ENCODE measurements at places on chromosomes 6 and 20. TPM values are rescaled to one million over a fixed set of nuclear protein-coding genes. Genes with fewer than 3 reads are reported as not detected.

The BMP6 gene
- total RNA-seq, result under 0.01 TPM

- DNase-seq, result no peak
These were observed 76.8 kb upstream of the CD93 start for GRCh38 chr20:23162887-23163286.

DNA sequence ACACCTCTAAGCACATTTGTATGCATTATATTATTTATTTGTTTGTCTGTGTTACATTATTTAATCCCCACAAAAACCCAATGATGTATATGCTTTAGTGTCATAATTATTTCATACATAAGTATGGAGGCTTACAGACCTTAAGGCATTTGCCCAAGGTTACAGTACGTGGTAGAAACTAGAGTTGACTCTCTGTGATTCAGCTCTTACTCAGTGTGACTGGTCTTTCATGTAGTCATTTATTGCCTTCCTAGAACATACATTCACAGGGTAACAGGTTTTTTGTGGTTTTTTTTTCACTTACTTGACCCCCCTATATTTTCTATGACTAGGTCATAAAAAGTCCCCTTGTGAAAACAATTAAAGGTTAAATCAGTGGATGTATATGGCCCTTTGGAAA is 566.8 kb downstream of the TFAP2A start:
- DNase-seq, result no peak

The EIF2S2 gene
- total RNA-seq, result 115 TPM

The RGS17 gene
- 1.3 TPM for total RNA-seq

- peak; percentile 4 for DNase-seq
These were observed 31.9 kb upstream of the FAM83D start for GRCh38 chr20:38894091-38894847.

DNA sequence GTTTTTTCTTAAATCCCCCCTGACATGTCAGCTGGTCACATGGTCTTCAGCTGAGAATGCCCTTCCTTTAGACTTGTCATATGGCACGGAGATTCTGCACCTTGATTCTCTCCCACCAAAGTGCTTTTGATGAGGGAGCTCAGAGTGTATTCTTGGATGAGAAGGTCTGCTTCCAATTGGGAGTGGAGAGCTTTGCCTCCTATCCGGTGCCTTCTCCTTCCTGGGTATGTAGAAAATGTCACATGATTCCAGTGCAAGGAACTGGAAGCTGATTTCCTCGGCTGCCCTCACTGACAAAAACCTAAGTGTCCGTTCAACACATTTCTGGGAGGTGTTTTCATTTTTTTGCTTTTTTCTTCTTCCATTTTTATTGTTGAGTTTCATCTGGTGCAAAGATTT is 197.2 kb downstream of the TFAP2C start:
- no peak for DNase-seq

The LRFN2 gene
- not detected for total RNA-seq

GRCh38 chr6:135481783-135482369 is 15.7 kb downstream of the AHI1 start:
- peak; percentile 21 for DNase-seq

- DNase-seq, result no peak
These were observed 97.5 kb upstream of the CDYL start for GRCh38 chr6:4678506-4679300.

DNA sequence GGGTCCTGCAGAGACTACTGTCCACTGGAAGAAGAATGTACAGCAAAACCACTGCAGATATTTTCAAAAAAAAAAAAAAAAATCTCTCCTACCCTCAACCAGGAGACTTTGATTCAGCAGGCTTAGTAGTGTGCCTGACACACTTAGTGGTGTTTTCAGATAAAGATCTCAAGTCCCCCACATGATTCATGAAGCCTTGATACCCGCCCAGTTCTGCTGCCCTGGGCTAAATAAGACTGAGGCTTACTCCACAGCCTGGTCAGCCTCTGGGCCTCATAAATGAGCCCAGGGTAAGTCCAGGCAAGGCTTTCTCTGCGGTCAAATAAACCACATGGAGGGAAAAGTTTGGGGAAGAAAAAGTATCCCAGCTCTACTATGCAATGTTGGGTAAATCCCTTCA is 222.1 kb upstream of the ARID1B start:
- DNase-seq, result no peak

GRCh38 chr6:16521528-16521927 is 239.7 kb downstream of the ATXN1 start:
- DNase-seq, result no peak

- DNase-seq, result no peak
These were observed 42.9 kb upstream of the SPACA1 start for GRCh38 chr6:88004707-88005106.

- no peak for DNase-seq
These were observed 16.8 kb upstream of the BCLAF1 start for GRCh38 chr6:136306466-136306865.

DNA sequence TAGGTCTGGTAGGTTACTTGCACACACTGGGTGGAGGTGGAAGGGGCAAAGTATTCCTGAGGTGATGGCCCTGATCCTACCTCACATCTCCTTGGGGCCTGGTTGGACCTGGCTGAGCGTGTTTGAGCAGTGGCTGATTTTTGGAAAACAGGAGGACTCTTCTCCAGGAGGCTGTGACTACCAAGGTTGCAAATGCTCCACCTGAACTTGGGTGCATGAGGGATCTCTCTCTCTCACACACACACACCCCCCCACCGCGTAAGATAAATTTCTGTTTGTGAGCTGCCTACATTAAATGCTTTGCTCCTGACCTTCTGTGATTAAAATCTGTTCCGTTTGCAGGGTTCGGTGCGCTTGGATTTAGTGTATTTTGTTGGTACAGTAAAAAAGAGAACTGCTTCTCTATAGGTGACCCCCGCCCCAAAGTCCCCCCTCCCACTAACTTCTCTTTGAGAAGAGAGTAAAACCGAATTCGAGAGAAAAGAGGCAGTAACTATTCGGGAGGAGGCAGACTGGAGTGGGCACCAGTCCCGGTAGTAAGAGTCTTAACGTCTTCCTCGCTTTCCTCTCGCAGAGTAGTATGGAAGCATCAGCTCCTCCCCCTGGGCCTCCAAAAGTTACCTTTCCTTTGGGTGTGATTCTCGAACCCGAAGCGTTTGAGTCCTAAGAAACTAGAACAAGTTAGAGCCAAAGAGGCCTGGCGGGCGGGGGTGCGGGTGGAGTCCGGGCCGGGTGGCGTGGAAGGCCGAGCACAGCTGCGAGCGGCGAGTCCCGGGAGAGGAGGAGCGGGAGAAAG is 585 bp upstream of the DSE start:
- DNase-seq, result peak; percentile 8

The OOEP gene
- total RNA-seq, result under 0.01 TPM

GRCh38 chr6:44105146-44105545 is 22.1 kb downstream of the MRPL14 start:
- no peak for DNase-seq

The TFAP2A gene
- 2.6 TPM for total RNA-seq

DNA sequence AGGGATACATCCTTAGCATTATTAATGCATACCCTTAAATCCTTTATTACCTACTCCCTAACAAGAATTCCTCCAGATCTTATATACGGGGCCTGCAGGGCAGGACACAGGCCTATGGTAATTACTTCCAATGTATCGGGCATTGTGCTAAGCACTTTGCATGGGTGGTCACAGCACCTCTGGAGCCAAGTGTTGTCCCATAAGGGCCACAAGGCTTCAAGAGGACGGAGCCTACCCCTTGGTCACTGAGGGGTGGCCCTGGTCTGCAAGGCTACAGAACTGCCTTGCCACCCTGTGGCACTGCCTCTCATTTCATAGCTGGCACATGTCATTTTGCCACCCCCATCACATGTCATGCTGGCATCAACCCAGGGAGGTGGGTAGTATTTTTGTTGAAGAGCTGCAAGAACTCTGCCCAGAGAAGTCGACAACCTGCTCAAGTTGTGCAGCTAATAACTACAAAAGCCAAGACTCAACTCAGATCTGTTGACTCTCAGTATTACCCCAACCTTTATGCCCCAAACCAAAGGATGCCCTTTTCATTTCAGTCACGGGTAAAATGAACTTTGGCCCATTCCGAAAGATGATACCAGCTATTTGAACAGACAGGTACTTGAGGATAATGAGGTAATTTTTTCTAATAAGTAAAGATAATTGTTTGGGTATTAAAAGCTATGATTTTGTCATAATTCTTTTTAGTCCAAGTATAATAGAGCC is 144.1 kb upstream of the AKAP12 start:
- no peak for DNase-seq

GRCh38 chr6:91240878-91241603 is 654.2 kb upstream of the MAP3K7 start:
- no peak for DNase-seq

DNA sequence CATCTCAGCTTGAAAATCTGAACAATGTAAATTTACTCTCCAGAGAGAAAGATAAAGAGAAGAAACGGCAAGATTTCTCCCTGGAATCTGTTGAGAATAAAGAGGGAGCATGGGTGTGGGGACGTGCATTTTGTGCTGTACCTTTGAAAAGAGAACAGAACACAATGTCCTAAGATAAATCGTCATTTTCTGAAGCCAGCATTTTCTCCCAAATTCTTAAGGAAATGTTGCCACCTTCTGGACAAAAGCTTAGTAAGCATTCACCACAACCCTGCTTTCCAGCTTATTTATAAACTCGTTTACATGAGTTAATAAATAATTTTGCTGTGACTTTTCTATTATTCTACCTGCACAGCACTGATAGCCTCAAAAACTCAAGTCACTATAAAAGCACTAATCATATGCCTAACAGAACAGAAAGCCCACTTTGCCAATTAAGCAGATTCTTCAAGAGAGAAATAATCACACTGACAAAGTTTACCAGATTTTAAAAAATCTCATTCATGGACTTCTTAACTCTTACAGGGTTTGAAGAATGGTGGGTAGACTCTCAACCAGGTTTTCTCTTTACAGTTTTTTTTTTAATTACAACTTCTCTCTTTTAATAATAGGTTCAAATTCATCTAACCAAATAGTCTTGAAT is 155.8 kb downstream of the MBOAT1 start:
- peak; percentile 66 for DNase-seq

DNA sequence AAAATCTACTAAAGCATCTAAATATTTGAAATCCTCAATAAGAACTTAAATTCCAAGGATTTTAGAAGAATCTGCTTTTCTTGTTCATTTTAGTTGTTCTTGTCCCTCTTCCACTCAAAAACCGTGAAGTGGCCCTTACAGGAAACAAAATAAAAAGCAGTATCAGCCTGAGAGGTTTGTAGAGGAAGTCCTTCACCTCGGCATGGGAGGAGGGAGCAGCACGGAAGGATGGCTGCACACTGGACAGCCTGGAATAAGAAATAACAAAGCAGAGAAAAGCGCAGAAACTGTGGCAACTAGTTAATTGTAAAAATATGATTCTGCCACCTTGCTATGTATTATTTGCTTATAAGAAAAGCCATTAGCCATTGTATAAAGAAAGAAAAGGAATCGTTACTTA is 46.1 kb downstream of the RALGAPA2 start:
- DNase-seq, result no peak

The FHL5 gene
- not detected for total RNA-seq

DNA sequence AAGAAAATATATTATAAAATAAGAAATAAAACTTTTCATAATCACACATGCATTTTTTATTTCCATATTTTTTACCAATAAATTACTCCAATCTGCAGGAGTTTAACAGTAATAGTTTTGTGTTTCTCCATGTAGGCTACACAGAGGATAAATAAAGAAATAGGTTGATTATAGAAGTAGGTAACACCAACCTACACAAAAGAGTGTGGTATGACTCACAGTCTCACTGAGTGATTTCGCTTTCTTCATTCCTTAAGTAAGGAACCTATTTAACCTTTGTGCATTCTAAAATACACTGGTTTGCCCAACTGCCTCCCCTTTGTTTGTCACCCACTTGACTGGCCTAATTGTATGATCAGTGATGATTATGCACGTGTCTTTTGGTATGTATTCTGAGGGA is 244.2 kb upstream of the RIMS1 start:
- no peak for DNase-seq

The GPR6 gene
- not detected for total RNA-seq

GRCh38 chr6:996271-996852 is 303.4 kb upstream of the EXOC2 start:
- no peak for DNase-seq

DNA sequence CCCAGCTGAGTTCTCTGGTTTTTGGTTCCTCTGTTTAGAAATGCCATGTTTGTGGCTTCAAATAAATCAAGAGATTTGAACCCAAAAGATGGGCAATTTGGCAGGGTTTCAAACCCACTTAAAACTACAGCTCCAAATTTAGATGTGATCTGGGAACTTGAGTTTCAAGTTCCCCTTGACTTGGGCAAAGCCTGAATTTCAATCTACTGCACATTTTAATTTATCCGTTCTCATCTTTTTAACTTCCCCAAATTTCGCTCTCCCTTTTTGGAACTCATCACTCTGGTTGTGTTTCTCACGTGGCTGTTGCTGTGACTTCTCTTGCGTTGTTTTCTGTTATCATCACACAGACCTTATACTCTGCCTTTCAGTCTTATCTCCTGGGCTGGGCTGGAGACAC is 230.9 kb downstream of the CDC5L start:
- DNase-seq, result no peak

DNA sequence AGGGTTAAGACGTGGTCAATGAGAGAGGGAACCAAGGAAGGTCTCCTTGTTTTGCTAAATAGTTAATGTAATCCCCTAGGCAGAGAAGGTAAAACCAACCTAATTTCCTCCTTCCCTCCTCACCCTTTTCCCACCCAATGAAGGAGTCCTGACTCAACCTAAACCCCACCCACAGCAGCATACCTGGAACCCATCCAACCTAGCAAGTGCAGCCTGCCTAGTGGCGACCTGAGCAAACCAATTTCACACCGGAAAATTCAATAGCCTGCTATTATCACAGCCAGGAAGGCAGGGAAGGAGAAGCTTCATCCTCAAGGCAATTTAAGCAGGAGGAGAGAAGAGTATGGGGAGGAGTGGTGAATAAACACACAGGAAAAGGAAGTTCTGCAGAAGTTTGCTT is 46.9 kb downstream of the OSTM1 start:
- no peak for DNase-seq

DNA sequence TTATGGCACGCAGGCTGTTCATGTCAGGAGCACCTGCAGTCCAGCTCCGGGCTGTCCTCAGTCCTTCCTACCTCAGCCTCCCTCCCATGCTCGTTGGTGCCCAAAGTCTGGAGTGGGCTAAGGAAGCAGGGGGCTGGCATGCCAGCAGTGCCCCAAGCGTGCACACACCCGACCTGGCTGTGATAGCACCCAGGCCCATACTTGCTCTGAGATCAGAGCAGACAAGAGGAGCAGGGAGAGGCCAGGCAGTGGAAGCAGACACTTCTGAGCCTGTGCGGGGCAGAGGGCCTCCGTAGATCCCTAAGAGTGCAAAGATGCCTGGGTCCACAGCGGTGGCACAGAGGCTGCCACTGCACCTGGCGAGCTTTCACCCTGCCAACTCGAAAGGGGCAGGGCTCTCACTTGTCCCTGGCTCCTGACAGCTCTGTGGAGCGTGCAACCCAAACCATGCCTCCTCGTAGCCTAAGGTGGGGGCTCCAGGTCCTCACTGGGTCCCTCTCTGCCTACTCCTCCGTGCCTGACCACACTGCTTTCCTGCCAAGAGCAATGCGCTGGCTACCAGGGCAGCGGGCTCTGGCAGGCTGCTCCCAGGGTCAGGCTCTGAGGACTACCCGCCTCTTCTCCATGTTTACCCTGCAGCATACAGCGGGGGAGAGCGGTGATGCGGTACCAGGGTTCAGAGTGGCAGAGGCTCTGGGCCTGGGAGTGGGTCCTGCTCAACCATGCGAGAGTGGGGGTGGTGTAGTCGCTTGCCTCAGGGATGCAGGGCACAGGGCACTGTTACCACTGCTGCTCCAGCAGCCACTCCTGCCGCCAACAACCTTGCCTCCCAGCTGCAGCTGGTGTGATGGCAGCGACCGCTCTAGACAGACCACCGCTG is 59.5 kb downstream of the MANEA start:
- no peak for DNase-seq

The RNF182 gene
- 6.9 TPM for total RNA-seq
